Activated CD8-positive, alpha-beta T cell treated with anti-CD3 and anti-CD28 coated beads, Interleukin-2, amount 10 ng/mL, durations not matched to agents 7 days and 5 days (primary cell): ENCODE measurements at places on chromosomes 12 and 14. TPM values are rescaled to one million over a fixed set of nuclear protein-coding genes. Genes with fewer than 3 reads are reported as not detected.

- H3K4me3 ChIP-seq: peak overlapping the region; percentile 89
- no peak for DNase-seq
- H3K27me3 ChIP-seq: no peaks in the 10 kb centered on the region
Observed at GRCh38 chr14:35045798-35046047, 349 bp upstream of the FAM177A1 start.

DNA sequence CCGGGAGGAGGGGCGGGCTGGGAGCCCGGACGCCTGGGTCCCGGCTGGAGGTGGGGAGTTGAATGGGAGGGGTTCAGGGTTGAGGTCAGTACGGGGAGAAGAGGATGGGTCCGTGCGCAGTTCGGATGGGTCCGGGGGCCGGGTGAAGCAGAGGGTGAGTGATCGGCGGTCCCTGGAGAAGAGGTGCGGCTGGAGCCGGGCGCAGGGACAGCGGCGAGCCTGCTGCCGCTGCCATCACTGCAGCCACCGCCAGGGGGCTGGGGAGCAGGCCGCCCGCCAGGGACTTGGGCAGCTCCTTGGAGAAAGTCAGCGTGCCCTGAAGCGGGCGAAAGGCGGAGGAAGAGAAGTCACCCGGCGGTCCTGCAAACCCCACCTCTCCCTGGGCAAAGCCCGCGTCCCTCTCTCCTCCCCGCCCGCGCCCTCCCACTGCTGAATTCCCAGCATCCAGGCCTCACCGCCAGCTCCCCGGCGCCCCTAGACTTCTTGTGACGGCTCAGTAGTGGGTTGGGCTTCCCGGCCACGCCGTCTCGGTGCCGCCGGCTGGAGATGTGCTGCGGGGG is 6.0 kb upstream of the GPR84 start:
- peaks cover 4% of the 10 kb centered on the region for H3K27me3 ChIP-seq
- H3K4me3 ChIP-seq: no peak overlapping the region
- peaks cover 40% of the 10 kb centered on the region for H3K4me1 ChIP-seq
- H3K27ac ChIP-seq: no peak overlapping the region
- H3K36me3 ChIP-seq: no peaks in the 10 kb centered on the region
- no peak for DNase-seq

HNF1A gene
- not detected for total RNA-seq

DNA sequence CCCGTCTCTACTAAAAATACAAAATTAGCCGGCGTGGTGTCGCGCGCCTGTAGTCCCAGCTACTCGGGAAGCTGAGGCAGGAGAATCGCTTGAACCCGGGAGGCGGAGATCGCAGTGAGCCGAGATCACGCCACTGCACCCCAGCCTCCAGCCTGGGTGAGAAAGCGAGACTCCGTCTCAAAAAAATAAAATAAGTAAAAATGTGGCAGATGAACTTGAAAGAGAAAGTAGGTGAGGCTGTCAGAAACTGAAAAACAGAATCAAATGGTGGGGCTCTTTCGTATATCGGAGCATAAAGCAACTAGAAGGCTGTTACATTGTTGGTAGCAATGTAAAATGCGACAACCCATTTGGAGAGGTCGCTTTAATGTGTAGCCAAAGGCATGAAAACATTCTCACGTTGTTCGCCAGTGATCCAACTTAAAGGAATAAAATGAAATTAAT is 767 bp upstream of the CCNT1 start:
- peaks cover 54% of the 10 kb centered on the region for H3K36me3 ChIP-seq
- no peak for DNase-seq
- no peaks in the 10 kb centered on the region for H3K27me3 ChIP-seq

RNASE1 gene
- total RNA-seq: not detected

- H3K36me3 ChIP-seq: no peaks in the 10 kb centered on the region
- H3K4me1 ChIP-seq: no peaks in the 10 kb centered on the region
- H3K4me3 ChIP-seq: no peak overlapping the region
- H3K27me3 ChIP-seq: no peaks in the 10 kb centered on the region
Observed at GRCh38 chr12:127238107-127238506, 1028.9 kb upstream of the TMEM132C start.

GRCh38 chr14:88164906-88165534 is 158.0 kb downstream of the KCNK10 start:
- H3K27ac ChIP-seq: peak overlapping the region; percentile 53
- DNase-seq: no peak
- H3K4me3 ChIP-seq: no peak overlapping the region
- H3K4me1 ChIP-seq: peaks cover 43% of the 10 kb centered on the region
- peaks cover 4% of the 10 kb centered on the region for H3K36me3 ChIP-seq

DNA sequence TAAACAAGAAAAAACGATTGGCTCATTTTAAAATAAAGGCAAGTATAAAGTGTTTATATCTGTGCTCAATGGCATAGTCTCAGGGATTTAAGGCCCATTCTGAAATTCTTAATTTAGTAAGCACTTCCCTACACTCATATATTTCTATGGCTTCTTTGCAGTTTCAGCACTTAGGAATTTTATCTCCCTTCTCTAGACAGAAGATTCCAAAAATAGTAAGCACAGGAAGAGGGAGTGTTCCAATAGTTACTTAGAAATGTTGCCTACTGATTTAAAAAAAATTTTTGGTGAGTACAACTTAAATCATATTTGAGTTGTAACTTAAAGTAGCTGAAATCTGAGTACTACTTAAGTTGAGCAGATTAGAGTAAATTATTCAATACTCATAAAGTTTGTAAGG is 19.8 kb downstream of the INSM2 start:
- no peak for DNase-seq
- H3K4me1 ChIP-seq: no peaks in the 10 kb centered on the region
- H3K4me3 ChIP-seq: no peak overlapping the region
- H3K36me3 ChIP-seq: no peaks in the 10 kb centered on the region
- H3K27me3 ChIP-seq: no peaks in the 10 kb centered on the region

GRCh38 chr12:47242426-47242825 is 162.7 kb upstream of the AMIGO2 start:
- H3K27me3 ChIP-seq: no peaks in the 10 kb centered on the region
- DNase-seq: no peak
- H3K27ac ChIP-seq: no peak overlapping the region
- peaks cover 19% of the 10 kb centered on the region for H3K4me1 ChIP-seq

AICDA gene
- not detected for total RNA-seq

DNA sequence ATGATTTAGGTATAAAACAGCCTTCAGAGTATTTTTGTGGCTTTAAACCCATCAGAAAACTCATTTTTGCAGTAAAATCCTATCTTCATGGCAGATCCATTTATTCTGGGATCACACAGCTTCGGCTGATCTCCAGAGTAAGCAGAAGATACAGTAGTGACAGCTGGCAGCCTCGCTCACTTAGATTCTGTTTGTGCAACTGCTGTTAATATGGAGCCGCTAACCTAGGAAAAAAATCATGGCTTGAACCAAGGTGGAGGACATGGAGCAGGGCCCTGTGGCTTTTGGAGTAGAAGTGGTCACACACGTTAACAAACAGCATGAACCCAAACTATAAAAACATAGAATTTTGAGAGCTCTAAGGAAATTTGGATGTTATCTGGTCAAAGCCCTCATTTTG is 137.2 kb upstream of the ARHGAP5 start:
- H3K27ac ChIP-seq: no peak overlapping the region
- H3K4me1 ChIP-seq: peaks cover 20% of the 10 kb centered on the region
- no peak overlapping the region for H3K4me3 ChIP-seq
- no peaks in the 10 kb centered on the region for H3K36me3 ChIP-seq
- no peaks in the 10 kb centered on the region for H3K27me3 ChIP-seq
- DNase-seq: no peak

GRCh38 chr12:2298556-2299200 is 245.9 kb downstream of the CACNA1C start:
- peaks cover 17% of the 10 kb centered on the region for H3K4me1 ChIP-seq
- no peak overlapping the region for H3K27ac ChIP-seq
- no peak for DNase-seq
- peaks cover 4% of the 10 kb centered on the region for H3K27me3 ChIP-seq

DNA sequence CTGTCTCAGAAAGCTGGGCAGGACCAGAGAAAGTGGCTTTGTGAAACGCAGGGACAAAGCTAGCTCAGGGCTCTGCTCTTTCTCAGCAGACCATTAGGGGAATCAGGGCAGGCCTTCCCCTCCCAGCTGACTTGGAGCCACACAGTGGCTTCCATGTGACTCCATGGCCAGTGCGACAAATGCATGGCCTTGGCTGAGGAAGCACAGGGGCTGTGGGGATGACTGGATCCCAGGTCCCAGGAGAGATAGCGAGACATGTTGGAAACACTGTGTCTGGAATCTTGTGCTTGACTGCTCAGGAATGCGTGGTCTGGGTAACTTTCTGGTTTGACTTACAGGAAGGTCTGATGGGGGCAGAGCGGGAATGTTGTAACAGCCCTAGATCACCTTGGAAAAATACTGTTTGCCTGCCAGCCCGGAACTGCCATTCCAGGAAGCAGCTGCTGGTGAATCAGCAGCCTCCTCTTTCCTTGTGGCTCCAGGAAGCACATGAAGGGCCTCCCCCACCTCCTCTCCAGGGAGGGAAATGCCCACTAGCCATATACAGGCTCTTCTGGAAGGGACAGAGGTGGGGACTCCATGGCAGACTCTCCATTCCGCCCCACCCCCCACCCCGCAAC is 133.5 kb upstream of the HIF1A start:
- no peak overlapping the region for H3K27ac ChIP-seq
- peaks cover 20% of the 10 kb centered on the region for H3K36me3 ChIP-seq
- H3K4me3 ChIP-seq: no peak overlapping the region
- H3K27me3 ChIP-seq: no peaks in the 10 kb centered on the region
- DNase-seq: no peak

DNA sequence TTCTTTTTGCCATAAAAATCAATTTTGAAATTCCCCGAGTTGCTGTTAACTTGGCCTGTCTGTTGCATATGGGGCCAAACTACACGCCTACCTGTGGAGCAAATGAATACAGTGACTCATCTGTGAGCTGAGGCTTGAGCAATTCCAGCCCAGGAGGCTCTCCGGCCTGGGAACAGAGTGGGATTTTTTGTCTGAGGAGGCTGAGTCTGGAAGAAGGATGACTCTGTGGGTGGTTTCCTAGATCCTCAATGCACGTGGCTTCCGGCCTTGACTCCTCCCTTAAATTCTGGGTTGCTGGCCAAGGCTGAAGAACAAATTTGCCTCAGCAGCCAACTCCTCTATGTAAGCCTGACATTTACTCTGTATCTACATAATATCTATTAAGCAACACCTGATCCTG is 124.1 kb downstream of the SSPN start:
- H3K27ac ChIP-seq: no peak overlapping the region
- DNase-seq: no peak
- no peak overlapping the region for H3K4me3 ChIP-seq
- H3K27me3 ChIP-seq: peaks cover 7% of the 10 kb centered on the region
- H3K4me1 ChIP-seq: no peaks in the 10 kb centered on the region
- no peaks in the 10 kb centered on the region for H3K36me3 ChIP-seq

DNA sequence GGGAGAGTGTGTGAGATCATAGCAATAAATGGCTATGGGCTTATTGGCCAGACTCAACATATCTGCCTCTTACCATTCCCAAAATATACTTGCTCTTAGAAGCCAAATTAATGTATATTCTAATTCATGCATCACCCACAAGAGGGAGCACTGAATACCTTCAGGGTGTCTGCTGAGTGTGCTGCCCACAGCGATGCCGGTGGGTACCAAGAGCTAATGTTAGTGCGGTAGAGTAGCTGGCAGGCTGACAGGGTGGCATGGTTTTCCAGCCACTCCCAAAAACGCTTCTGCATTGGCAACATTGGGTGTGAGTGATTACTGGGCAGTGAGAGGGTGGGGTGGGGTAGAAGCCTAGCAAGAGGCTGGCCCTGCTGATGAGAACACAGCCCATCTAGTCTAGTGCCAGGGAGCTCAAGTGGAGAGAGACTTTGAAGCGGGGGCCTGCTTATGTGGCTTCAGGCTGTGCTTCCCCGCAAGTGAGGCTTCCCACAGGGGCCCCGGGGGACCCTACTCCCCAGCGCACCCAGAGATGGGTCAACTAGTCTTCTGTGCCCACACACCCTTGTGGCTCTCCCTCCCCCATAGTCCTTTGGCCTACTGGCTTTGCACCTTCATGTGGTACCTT is 9.2 kb upstream of the PLEKHD1 start:
- H3K4me1 ChIP-seq: peaks cover 3% of the 10 kb centered on the region
- no peaks in the 10 kb centered on the region for H3K36me3 ChIP-seq
- no peak overlapping the region for H3K4me3 ChIP-seq
- no peaks in the 10 kb centered on the region for H3K27me3 ChIP-seq
